Placental pericyte (primary cell): ENCODE measurements at places on chromosomes 5 and 9. TPM values are rescaled to one million over a fixed set of nuclear protein-coding genes. Genes with fewer than 3 reads are reported as not detected.

The YIPF5 gene
- 162 and 174 TPM in 2 replicates for total RNA-seq

The INSL6 gene
- 0.22 TPM in 1 of 2 replicates, not detected in the other for total RNA-seq

The HRCT1 gene
- 0.43 TPM in 1 of 2 replicates, not detected in the other for total RNA-seq

The IER5L gene
- total RNA-seq: 24.9 and 48.7 TPM in 2 replicates

The PTGDS gene
- total RNA-seq: 4.2 and 78.6 TPM in 2 replicates

The URM1 gene
- 35.5 and 41.4 TPM in 2 replicates for total RNA-seq
